ENCODE measurements at places on chromosomes 3 and 15. TPM values are rescaled to one million over a fixed set of nuclear protein-coding genes. Genes with fewer than 3 reads are reported as not detected.

The ADIPOQ gene
- polyA plus RNA-seq = not detected

The GHSR gene
- polyA plus RNA-seq = not detected

The TGM5 gene
- polyA plus RNA-seq = 0.23 TPM

The SLC15A2 gene
- polyA plus RNA-seq = 2.6 TPM

The B4GALT4 gene
- polyA plus RNA-seq = 29.4 TPM

The CAV3 gene
- polyA plus RNA-seq = not detected

The GOLGA8G gene
- not detected for polyA plus RNA-seq

The CSTA gene
- 649 TPM for polyA plus RNA-seq

DNA sequence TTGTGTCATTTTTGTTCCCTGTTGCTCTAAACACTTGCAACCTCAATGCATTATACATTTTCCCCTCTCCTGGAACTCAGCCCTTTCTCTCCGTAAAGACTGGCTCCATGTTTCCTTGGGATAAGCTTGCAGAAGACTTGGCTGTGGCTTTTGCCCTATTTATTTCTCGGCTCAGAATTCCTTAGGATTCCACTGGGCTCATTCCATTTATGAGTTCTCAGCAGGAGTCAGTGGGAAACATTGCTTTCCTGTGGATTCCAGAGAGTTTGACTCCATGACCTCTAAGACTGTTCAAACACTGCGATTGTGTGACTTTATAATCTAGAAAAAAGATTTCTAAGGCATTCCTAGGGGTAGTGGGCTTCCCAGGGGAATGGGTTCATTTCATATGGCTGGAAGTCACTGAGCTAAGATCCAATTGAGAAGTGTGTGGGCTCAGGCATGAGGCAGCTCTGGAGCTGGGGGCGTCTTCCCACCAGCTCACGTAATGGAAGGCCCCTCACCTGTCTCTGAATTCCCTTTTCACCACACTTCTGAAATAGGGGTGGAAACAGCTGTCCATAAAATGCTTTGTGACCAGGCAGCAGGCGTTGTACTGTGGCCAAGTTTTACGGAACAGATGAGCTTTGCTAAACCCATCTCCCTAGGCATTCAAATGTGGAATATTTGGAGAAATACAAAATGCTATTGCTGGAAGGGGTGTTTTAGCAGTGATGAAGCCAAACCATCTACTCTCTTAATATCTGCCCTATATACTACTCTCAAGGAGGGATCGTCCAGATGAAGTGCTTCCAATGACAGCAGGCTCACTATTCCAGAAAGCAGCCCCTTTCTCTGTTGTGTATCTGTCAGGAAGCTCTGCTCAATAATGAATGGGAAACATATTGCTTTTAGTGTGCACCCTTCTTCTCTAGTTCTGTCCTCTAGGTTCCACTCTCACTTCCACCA is 91.8 kb upstream of the BCL6 start:
- no peak for DNase-seq
- H3K27me3 ChIP-seq = no peaks in the 10 kb centered on the region
- no peaks in the 10 kb centered on the region for H3K36me3 ChIP-seq
- H3K27ac ChIP-seq = no peak overlapping the region
- H3K4me1 ChIP-seq = no peaks in the 10 kb centered on the region
- no peak overlapping the region for H3K4me3 ChIP-seq

DNA sequence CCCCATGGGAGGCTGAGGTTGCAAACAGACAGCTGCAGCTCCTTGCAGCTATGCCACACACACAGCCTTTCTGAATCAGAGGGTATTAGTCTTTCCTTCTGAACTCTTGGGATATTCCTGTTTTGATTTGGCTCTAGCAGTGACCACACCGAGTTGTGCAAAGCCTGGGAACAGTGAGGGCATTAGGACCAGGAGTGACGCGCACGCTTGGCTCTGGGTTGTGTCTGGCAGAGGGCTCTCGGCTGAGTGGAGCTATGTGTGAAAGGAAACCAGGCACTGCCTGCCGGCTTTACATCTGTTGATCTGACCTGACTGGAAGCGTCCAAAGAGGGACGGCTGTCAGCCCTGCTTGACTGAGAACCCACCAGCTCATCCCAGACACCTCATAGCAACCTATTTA is at the start of gene GALNT15:
Gene GALNT15 (plus strand): TSS at position 292 of the 400 bp plus-strand sequence. CDS start 472 bp downstream, outside the sequence.
- no peak within 1 kb of the TSS for H3K4me3 ChIP-seq
- H3K4me1 ChIP-seq = peaks cover 4% of the 10 kb centered on the region
- no peak within 1 kb of the TSS for H3K27ac ChIP-seq
- peaks cover 12% of the 10 kb centered on the region for H3K27me3 ChIP-seq
- no peak for DNase-seq
- no peaks in the 10 kb centered on the region for H3K36me3 ChIP-seq

GRCh38 chr3:24830230-24831152 is 335.8 kb upstream of the THRB start:
- H3K4me3 ChIP-seq = no peak overlapping the region
- H3K27ac ChIP-seq = no peak overlapping the region
- H3K4me1 ChIP-seq = peaks cover 3% of the 10 kb centered on the region
- H3K36me3 ChIP-seq = no peaks in the 10 kb centered on the region

GRCh38 chr3:99638167-99638948 is at the start of gene COL8A1:
TSS of gene COL8A1 (plus strand) at chr3:99638594. CDS start at chr3:99790683, 152,089 bp downstream.
- DNase-seq = peak; percentile 35
- H3K27me3 ChIP-seq = no peaks in the 10 kb centered on the region
- peak within 1 kb of the TSS; percentile 94 for H3K4me3 ChIP-seq
- peaks cover 3% of the 10 kb centered on the region for H3K36me3 ChIP-seq

DNA sequence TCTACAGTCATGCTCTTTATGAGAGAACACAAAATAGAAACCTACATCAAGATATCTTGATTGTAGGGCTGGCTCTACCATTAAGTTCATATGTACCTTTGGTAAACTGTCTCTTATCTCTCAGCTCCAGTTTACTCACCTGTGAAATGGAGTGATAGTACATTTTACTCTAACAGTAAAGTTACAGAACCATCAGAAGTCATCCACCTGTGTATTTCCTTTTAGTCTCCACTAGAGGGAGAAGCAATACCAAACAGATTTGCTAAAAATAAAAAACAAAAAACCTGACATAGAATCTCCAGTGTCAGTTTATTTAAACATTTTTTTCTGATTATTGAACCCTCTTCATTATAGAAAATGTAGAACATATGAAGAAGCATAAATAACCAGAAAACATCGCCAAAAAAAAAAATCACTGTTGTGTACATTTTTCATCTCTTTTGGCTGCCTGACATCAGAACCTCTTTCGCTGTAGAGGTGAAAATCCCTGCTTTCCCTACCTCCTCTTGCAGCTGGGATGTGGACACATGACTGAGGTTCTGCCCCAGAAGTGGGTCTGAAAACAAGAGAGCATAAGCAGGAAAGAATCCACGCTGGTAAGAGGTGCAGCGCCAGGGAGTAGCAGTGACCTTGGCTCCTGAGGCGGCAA is 48.7 kb upstream of the WDR72 start:
- no peaks in the 10 kb centered on the region for H3K36me3 ChIP-seq
- no peaks in the 10 kb centered on the region for H3K4me1 ChIP-seq
- no peak overlapping the region for H3K27ac ChIP-seq

GRCh38 chr3:146780251-146780650 is 175.1 kb upstream of the PLSCR5 start:
- no peak overlapping the region for H3K27ac ChIP-seq
- no peaks in the 10 kb centered on the region for H3K36me3 ChIP-seq

GRCh38 chr15:36782681-36783080 is 203.3 kb downstream of the CDIN1 start:
- H3K4me1 ChIP-seq = no peaks in the 10 kb centered on the region
- H3K27me3 ChIP-seq = no peaks in the 10 kb centered on the region
- no peak overlapping the region for H3K4me3 ChIP-seq
- H3K36me3 ChIP-seq = no peaks in the 10 kb centered on the region

DNA sequence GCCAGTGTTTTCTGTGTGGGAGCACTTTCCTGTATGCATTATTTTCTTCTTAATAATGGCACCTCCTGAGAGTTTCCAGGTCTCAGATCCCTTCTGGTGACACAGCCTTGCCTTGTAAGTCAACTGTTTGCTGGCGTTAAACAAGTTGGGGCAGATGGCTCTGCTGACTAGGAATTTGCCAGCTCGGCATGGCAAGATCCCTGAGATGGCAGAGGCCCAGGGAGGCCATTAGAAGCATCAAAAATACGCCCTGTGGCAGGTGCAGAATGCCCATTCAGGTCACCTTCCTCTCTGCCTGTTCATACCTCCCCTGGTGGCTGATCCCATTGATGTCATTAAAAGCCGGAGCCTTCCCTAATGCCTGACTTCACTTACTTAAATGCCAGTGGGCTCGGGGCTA is 320.9 kb upstream of the CTDSPL start:
- no peaks in the 10 kb centered on the region for H3K36me3 ChIP-seq
- DNase-seq = no peak
- no peak overlapping the region for H3K27ac ChIP-seq
- no peak overlapping the region for H3K4me3 ChIP-seq
- H3K4me1 ChIP-seq = no peaks in the 10 kb centered on the region

GRCh38 chr15:45259796-45260195 is 7.8 kb downstream of the SLC28A2 start:
- no peaks in the 10 kb centered on the region for H3K4me1 ChIP-seq
- H3K4me3 ChIP-seq = no peak overlapping the region
- no peak for DNase-seq
- no peaks in the 10 kb centered on the region for H3K36me3 ChIP-seq
- H3K27me3 ChIP-seq = no peaks in the 10 kb centered on the region

DNA sequence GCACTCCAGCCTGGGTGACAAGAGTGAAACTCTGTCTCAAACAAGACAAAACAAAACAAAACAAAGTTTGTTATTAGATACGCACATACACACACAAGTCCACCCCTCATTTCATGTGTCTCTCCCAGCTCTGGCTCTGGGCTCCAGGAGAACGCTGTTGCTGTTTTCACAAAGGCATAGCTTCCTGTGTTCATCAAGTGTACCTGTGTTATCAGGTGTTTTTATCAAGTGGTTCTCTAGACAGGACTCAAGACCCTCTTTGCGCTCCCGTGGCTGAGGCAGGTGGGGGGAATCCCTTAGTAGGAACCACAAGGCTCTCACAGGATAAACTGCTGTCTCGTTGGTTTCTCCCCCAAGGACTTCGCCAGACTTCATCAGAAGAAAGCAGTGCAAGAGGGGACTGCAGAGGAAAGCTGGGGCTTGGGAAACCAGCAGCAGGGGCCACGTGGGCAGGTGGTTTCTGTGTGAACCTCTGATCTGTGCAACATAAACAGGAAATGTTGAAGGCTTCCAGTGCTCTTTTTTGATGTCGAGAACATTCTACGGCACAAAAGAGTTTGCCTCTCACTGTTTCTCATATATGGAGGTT is 6.9 kb upstream of the PPP1R2 start:
- H3K27me3 ChIP-seq = no peaks in the 10 kb centered on the region
- H3K36me3 ChIP-seq = no peaks in the 10 kb centered on the region
- no peak overlapping the region for H3K4me3 ChIP-seq
- DNase-seq = no peak

GRCh38 chr3:81352867-81353266 is 408.6 kb downstream of the GBE1 start:
- no peaks in the 10 kb centered on the region for H3K27me3 ChIP-seq
- H3K4me3 ChIP-seq = no peak overlapping the region
- H3K4me1 ChIP-seq = no peaks in the 10 kb centered on the region
- H3K36me3 ChIP-seq = no peaks in the 10 kb centered on the region
- no peak overlapping the region for H3K27ac ChIP-seq

DNA sequence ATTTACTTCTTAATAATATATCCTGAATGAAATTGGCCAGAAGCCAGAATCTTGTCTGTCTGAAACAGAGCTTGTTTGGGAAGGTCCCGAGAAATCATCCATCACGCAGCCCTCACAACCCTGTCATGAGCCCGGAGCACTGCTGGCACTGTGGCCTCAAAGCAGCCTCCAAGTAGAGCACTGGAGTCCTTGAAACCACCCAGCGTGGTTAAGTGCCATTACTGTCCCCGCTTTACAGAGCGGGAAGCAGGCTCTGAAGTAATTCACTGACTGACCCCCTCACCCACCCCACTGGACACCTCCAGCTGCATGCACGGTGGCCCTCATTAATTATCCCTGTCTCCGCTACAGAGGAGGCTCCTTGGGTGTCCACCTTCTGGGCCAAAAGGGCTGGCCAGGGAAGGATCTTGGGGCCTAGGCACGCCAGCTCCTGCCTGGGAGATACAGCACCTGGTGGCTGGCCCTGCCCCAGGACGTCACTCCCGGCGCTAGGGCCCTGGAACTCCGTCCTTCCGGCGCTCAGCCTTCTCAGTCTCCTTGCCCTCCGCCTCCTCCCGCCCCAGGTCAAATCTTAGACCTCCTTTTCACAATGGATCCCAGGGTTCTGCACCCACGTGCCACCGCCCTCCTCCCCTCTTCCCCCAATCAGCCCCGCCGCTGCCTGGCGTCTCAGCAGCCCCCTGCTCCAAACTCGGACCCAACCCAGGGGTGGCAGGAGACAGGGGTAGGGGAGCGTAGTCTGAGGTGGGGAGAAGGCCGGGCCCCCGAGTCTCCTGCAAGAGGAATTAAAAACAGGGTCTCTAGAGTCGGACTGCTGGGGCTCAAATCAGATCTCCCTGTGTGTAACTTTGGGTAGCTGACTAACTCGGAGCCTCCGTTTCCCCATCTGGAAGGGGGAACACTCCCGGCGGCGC is 1.1 kb downstream of the TKT start:
- H3K27ac ChIP-seq = peak overlapping the region; percentile 72
- H3K27me3 ChIP-seq = no peaks in the 10 kb centered on the region
- H3K36me3 ChIP-seq = peaks cover 17% of the 10 kb centered on the region
- peak overlapping the region; percentile 79 for H3K4me3 ChIP-seq

- no peak overlapping the region for H3K4me3 ChIP-seq
- no peak for DNase-seq
- H3K4me1 ChIP-seq = peaks cover 51% of the 10 kb centered on the region
- peak overlapping the region; percentile 85 for H3K27ac ChIP-seq
- H3K36me3 ChIP-seq = no peaks in the 10 kb centered on the region
- H3K27me3 ChIP-seq = no peaks in the 10 kb centered on the region
Observed at GRCh38 chr3:64166584-64167162, 58.6 kb downstream of the PRICKLE2 start.

- no peaks in the 10 kb centered on the region for H3K36me3 ChIP-seq
- DNase-seq = no peak
- H3K4me3 ChIP-seq = no peak overlapping the region
- no peak overlapping the region for H3K27ac ChIP-seq
Observed at GRCh38 chr15:85956532-85957275, 123.0 kb upstream of the AGBL1 start.

DNA sequence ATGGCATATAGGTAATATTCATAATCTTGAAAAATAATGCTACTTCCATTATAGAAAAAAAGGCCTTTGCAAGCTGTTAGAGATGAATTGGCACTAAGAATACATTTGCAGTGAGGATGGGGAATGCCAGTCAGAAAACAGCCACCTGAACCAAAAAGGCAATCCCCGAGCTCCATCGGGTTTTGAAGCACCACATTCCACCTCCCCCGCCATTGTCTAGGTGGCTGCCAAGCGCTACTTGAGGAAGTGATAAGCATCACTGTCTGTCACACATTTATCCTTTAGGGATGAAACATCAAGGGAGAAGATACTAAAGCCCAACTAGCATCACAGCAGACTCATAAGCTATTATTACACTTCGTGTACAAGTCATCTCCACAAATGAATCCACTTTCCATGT is 112.8 kb downstream of the OSBPL10 start:
- H3K36me3 ChIP-seq = peaks cover 11% of the 10 kb centered on the region
- H3K4me3 ChIP-seq = no peak overlapping the region
- no peaks in the 10 kb centered on the region for H3K27me3 ChIP-seq

DNA sequence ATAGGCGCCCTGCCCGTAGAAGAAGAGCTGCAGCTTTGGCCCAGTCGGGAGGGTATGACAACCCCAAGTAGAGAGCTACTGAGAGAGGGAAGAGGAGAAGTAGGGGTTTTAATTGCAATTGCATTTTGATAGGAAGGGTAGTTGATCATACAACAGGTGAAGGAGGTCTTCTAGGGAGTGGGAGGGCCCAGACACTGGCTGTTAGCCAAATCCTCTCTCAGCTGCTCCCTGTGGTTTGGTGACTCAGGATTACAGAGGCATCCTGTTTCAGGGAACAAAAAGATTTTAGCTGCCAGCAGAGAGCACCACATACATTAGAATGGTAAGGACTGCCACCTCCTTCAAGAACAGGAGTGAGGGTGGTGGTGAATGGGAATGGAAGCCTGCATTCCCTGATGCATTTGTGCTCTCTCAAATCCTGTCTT is 408.9 kb upstream of the THBS1 start:
- H3K27ac ChIP-seq = peak overlapping the region; percentile 74
- no peak overlapping the region for H3K4me3 ChIP-seq
- H3K27me3 ChIP-seq = no peaks in the 10 kb centered on the region
- no peaks in the 10 kb centered on the region for H3K36me3 ChIP-seq

Measured in keratinocyte (primary cell).